ENCODE measurements at places on chromosomes 3 and 15.

- ATAC-seq: no peak
Measured at GRCh38 chr3:139534992-139535879, 4.3 kb downstream of the RBP1 start.

GRCh38 chr15:93476491-93477177 lies 387.6 kb upstream of the RGMA start:
- no peak for ATAC-seq

DNA sequence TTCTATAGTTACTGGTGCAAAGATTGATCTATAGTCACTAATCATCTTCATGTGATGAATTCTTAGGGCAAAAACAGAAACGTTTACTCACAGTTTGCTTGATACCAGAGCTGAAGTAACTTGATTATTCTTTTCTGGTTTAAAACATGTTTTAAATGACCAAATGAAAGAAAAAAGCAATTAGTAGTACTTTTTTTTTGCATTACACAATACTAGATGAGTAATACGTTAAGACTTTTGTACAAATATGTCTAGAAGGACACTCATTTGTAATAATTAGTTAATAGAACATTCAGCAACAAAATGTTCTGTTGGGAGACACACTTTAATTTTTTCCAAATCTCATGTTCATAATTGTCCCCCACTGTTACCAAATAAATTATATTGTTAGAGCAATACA lies 523.2 kb downstream of the SOX2 start:
- no peak for ATAC-seq

DNA sequence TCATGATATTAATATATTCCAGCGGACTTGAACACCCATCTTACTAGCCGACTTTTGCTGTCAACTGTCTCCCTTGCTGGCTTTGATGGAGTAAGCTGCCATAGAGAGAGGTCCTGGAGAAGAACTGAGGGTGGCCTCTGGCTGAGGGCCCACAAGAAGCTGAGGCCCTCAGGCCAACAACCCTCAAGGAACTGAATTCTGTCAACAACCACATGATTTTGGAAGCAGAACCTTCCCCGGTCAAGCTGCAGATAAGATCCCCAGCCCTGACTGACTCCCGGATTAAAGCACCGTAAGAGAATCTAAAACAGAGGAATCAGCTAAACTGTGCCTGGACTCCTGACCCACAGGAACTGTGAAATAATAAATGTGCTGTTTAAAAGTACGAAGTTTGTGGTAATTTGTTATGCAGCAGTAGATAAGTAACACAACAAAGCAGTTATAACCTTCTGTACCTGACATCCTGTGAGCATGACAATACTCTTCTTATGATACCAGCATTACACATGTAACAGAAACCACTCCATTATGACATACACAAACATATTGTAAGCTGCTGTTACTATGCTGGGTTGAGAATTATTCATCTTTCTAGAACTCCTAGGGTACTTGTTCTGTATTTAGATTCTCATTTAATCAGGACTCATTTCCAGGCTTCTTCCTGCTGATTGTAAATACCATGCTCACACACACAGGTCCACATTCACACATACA lies 66.2 kb downstream of the HES1 start:
- no peak for ATAC-seq

DNA sequence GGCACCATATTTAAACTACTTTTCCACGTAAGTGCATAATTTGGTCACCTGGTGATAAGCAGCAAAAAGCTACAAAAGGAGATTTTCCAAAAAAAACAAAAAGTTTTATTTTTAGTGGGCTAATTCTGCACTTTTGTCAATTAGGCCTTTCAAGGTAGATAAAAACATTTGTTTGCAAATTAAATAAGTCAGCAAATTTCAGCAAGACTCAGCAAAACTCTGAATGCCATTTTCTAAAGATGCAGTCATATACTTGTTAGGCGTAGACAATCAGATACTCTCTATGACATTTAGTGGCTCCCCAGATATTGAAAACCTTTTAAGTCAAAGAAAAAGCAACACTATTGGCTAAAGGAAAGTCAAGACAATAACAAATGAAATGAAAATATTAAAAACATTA lies 400.2 kb upstream of the GOLIM4 start:
- no peak for ATAC-seq

DNA sequence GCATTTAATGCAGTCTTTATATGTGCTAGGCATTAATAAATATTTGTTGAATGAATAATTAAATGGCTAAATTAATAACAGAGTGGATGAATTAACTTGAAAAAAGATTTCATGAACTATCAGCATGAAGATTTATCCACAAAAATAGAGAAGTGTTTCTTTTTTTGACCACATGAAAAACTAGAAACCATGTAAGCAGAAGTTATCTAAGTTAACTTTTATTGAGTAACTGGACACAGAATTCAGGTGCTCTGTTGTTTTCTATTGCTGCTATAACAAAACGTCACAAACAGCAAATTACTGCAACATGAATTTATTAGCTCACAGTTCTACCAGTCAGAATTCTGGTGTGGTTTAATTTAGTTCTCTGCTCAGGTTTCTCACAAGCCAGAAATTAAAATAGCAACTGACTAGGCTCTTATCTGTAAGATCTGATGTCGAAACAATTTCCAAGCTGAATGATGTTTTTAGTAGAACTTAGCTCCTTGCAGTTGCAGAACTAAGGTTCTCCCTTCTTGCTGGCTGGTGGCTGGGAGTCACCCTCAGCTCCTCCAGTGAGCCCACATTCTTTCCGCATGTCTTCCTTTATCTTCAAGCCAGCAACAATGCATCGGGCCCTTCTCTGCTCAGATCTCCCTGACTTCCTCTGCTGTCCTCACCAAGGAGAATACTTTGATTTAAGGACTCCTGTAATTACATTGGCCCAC lies 810.2 kb upstream of the ALCAM start:
- ATAC-seq: no peak

GRCh38 chr15:29133321-29133720 lies 136.3 kb downstream of the NSMCE3 start:
- ATAC-seq: no peak

GRCh38 chr3:42688016-42688415 lies 2.7 kb downstream of the KLHL40 start:
- ATAC-seq: no peak

- ATAC-seq: no peak
Measured at GRCh38 chr3:11726146-11726545, 82.4 kb upstream of the VGLL4 start.

GRCh38 chr15:91047545-91048199 lies 25.3 kb upstream of the VPS33B start:
- no peak for ATAC-seq

- ATAC-seq: no peak
Measured at GRCh38 chr3:7075901-7076300, 215.0 kb downstream of the GRM7 start.

GRCh38 chr3:10531031-10531430 lies 25.6 kb upstream of the ATP2B2 start:
- no peak for ATAC-seq

DNA sequence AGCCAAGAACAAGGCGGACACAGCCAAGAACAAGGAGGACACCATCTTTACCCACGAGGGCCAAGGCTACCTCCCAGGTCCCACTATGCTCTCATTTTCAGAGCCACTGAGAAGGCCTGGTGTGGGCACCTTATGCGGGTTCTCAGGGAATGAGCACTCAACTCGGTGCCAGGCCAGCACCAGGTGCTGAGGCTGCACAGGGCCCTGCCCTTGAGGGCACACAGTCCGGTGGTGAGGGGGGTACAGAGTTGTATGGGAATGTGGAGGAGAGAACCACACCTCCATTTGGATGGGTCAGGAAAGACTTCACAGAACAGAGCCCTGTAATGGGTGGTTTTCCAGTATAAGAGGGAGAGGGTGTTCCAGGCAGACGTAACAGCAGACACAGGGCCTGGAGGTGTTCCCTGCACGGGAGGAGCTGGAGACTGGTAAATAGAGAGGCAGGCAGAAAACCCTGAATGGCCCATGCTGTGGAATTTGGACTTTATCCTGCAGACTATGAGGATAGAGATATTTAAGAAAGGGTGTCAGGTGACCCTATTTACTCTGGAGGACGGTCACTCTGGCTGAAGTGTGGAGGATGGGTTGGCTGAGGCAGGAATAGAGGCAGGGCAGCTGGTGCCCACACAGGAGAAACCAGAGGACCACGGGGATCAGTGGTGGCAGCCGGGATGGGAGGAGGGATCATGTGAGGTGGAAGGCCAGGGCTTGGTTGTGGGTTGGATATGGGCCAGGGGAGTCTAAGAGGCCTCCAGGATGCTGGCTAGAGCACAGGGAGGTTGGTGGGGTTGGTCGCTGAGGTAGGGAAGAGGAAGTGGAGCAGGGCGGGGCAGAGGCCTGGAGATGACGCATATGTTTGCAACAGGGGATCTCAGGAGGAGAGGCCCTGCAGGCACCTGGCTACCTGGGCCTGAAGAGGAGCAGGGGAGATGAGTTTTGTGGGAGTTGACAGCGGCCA lies 34.6 kb downstream of the CRABP1 start:
- ATAC-seq: no peak
